ENCODE measurements at places on chromosomes 5 and 9.

DNA sequence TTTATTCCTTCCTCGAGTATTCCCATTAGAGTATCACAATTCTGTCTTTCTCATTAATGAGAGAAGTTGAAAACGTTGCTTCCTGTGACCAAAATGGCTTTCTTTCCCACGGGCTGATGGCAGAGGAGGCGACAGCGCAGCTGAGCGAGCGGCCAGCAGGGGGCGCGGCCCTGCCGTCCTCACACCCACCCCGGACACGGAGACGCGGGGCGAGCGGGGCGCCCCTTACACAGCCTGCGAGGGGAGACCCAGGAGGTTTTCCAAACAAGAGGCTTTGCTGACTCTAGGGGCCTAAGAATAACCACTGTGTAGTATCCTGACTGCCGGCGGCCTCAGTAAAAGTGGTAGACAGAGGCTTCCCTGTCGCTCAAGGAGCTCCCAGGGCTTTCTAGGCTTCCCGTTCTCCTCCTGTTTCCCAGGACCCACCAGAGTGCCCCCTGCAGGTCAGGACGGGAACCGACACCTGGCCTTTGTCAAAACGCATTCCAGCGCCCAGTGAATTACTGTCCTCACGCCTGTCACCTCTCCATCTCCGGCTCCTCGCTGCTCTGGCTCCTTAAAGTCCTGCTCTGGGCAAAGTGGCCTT is 27.3 kb upstream of the FGF1 start:
- DNase-seq: peak; percentile 67

DNA sequence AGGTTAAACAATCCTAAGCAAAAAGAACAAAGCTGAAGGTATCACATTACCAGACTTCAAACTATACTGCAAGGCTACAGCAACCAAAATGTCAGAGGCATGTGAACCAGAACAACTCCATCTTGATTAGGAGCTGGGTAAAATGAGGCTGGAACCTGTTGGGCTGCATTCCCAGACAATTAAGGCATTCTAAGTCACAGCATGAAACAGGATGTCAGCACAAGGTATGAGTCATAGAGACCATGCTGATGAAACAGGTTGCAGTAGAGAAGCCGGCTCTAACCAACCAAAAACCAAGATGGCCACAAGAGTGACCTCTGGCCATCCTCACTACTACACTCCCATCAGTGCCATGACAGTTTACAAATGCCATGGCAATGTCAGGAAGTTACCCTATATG is 252.0 kb downstream of the RASEF start:
- DNase-seq: no peak

- no peak for DNase-seq
These were observed 33.0 kb upstream of the CCDC112 start for GRCh38 chr5:115329475-115329874.

GRCh38 chr5:23583081-23583480 is 75.7 kb downstream of the PRDM9 start:
- no peak for DNase-seq

DNA sequence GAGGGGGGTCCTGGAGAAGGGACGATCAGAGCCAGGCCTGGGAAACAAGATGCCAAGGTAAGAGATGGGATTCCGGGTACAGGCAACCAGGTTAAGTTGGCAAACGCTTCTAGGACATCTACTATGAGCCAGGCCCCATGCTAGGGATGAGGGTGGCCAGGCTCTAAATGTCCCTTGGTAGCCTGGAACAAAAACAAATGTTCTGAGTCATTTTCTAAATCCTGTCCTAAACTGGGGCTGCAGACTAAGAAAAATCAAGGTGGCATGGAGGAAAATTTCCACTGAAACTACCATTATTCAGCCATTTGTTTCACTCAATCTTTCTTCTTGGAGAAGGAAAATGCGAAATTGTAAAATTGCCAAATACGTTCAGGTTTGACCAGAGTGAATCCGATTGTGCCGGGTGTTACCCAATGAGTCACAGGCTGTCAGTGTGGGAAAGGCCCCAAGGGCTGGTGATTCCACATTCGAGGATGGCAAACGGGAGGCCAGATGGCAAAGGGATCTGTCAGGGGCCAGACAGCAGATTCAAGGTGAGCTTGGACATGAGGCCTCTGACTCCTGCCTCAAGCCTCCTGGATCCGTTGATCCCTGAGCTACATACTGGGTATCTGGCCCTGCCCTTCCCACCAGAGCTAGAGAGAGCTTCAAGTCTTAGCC is 57.6 kb downstream of the PAX5 start:
- DNase-seq: no peak

- DNase-seq: no peak
These were observed 1.3 kb downstream of the HINT2 start for GRCh38 chr9:35813434-35814105.

- no peak for DNase-seq
These were observed 13.0 kb downstream of the NAIF1 start for GRCh38 chr9:128054087-128054486.
